ENCODE measurements at places on chromosomes 2 and 18. TPM values are rescaled to one million over a fixed set of nuclear protein-coding genes. Genes with fewer than 3 reads are reported as not detected.

DNA sequence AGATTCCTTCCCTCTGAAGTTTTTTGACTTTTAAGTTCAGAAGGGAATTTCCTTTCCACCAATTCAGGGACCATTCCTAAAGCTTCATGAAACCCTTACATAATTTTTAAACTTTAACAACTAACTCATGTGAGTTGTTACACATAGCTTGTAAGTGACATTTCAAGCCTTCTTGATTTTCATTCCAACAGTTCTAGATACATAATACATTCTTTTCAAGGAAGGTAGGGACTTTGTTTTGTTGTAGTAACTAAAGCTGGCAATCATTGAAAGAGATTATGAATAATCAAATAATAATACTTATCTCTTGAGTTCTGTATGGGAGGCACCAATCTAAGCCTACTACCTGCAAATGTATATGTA lies 45.4 kb downstream of the SETBP1 start:
- no peak for DNase-seq
- H3K27me3 ChIP-seq: no peaks in the 10 kb centered on the region
- peaks cover 17% of the 10 kb centered on the region for H3K4me1 ChIP-seq
- H3K27ac ChIP-seq: peak overlapping the region; percentile 5

MCEE gene
- 21.4 TPM for polyA plus RNA-seq

MC4R gene
- polyA plus RNA-seq: 0.43 TPM

GRCh38 chr2:107006836-107007235 lies 120.9 kb upstream of the ST6GAL2 start:
- no peak overlapping the region for H3K27ac ChIP-seq
- H3K36me3 ChIP-seq: no peaks in the 10 kb centered on the region
- H3K27me3 ChIP-seq: no peaks in the 10 kb centered on the region
- peaks cover 2% of the 10 kb centered on the region for H3K4me1 ChIP-seq

All from muscle of leg (tissue), 16 donors.